ENCODE measurements at places on chromosomes 3 and 15.
A peak's percentile ranks its signal among the peaks of the same experiment; 100 is the strongest.

DNA sequence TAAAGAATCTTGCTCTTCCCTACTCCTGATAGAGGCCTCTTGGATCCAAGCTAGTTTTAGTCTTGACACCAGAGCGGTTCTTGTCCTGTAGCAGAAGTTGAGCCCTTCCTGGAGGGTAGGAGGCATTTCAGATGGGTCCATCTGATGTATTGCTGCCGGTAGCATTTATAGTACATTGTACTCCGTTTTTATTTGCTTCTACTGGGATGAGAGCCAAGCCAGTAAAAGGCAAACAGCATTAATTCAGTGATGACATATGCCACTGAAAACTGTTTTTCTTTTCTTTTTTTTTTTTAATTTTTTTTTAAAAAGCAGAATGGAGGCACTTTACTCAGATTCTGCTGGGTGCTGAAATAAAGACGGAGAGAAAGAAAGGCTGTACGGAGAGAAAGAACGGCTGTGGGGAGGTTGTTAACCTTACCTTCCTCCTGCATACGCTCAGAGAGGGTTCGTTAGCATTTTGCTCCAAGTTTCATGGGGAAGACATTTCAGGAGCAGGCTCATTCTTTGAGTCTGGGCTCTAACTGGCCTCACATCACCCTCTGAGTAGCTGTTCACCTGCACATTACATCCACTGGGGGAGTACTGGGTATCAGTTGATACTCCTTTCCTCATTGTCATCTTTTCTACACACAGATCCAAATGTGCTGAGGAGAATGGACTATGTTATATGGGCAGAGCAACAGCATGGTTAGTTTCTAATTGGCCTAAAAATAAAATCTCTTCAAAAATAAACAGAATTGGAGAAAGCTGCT lies 161.5 kb downstream of the FEZF2 start:
- no peak for DNase-seq

DNA sequence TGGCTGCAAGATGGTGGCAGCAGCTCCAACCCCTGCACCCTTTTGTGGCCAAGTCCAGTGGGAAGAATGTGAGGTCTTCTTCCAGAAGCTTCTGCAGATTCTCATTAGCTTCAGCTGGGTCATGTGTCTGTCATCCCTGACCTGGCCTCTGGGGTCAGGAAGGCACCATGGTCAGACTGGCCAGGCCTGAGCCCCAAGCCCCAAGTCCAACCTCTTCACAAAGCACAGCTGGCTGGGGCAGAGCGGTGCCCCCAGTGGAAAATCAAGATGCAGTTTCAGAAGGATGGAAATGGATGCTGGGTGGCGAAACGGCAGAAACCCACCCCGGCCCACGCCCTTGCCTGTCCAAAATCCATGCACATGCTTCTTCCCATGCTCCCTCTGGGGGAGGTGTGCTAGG lies 15.9 kb upstream of the GATA2 start:
- DNase-seq = no peak

DNA sequence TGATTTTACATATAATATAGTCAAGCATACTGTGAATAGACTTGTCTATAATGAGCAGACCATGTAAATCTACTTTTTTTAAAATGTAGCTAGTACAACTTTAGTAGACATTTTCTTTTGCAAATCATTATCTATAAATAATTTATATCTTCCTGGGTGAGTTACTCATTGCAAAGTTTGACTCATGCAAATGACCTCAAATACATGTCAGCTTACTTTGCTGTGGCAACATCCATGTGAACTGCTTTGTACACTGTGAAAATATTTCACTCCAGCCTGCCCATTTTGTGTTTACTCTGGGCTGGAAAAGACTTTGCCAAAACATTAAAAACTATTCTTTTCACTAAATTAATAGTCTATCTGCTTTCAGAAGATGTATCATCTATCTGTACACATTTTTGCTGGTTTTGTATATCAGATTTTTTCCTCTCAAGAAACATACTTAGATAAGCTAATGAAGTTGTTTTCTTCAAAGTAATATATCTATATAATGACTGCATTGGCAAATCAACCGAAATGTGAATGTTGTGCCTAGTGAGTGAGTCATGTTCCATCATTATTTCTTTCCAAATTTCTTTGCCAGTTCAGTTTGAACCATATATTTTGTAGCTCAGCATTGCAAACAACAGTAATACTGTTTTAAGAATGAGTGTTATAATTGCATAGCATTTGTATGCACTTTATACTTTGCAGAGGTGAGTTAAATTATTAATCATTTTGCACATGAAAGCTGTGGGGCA lies 26.5 kb downstream of the IGSF10 start:
- DNase-seq = peak; percentile 92

DNA sequence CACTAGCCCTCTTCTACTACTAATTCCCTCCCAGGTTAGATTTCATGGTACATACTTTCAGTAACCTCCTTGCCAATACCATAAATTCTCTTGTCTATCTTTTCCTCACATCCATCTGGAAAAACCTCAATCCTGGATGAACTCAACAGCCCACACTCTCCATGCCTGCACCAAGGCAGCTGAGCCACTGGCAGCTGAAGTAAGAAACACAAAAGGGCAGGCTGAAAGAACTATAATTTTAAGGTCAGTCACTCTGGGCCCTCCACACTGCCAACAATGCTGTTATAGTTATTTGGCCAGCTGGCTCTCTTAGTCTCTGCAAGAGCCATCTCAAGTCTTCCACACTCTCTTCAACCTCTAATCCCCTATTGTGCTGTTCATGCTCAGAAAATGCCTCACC lies 15.1 kb upstream of the TIPARP start:
- peak; percentile 14 for DNase-seq

GRCh38 chr15:76837474-76837873 lies 67.7 kb downstream of the SCAPER start:
- peak; percentile 21 for DNase-seq

GRCh38 chr15:65902373-65902772 lies 33.1 kb downstream of the RAB11A start:
- no peak for DNase-seq

GRCh38 chr3:115321400-115321805 lies 174.3 kb upstream of the ZBTB20 start:
- DNase-seq = peak; percentile 77

DNA sequence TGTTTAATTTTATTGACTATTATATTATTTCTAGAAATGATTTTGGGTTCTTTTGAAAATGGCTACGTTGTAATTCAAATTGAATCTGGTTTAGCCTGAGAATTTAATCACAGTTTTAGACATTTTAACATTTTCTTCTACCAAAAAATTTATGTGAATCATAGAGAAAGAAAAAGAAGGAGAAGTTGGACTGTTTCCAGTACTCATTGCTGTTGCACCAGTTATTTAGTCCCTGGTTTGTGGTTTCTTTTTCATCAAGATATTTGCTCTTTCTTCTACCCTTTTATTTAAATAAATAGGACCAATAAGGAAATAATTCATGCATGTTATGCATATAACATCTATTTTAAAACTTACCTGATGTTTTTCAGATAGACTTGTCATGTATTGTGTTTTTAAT lies 1337.1 kb downstream of the ROBO1 start:
- DNase-seq = peak; percentile 49

DNA sequence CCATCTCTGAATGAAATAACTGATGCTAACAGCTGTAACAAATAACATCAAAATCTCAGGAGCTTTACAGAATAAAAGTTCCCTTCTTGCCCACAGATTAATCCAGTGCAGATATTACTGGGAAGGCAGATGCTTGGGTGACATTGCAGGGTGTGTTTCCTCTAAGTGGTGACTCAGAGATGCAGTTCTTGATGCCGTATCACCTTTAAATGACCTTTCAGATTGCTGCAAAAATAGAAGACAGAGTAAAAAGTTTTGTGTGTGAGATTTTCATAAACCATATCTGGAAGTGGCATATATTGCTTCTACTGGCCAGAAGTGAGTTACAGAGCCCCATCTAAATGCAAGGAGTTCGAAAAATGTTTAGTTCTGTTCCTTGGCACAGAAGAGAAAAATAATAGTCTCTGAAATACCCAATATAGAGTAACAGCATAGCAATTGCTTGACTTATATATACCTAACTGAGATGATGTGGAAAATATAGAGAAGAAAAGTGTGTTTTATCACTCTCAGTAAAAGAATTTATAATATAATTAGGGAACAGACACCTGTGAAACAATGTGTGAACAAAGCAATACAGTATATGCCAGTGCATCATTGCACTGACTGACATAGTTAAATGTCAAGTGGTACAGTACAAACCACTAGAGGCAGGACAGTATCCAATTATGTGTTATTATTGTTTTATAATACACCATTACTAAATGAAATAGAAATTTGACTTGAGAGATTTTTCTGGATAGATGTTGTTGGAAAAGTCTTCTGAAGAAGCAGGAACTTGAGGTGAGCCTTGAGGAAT lies 430.7 kb upstream of the CBLB start:
- peak; percentile 69 for DNase-seq

DNA sequence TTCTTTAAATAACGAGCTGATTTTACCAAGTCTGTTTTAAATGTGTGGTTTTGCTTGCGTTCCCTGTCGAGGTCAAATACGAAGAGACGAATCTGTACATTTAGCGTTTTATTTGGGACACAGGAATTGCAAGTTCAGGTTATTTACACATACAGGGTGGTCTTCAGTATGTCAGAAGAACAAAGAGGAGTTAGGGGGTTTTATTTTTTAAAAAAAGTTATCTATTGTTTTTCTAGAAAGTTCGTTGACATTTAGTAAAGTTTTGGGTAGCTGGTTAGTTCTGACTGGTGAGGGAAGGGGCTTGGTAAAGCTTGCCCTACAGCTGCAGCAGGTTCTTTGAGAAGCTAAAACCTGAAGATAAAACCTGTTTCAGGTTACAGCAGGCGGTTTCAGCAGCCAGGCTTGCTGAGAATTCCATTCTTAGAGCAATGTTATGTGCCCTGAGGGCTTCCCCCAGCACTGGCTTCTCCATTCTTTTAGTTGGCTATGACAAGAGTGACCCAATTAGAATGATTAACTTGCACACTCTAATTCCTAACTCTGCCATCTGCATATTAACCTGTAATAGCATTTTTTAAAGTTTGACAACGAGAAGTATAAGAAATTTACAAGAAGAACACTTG lies 815 bp upstream of the ZNF280D start:
- no peak for DNase-seq

GRCh38 chr3:69321301-69322157 lies 64.4 kb downstream of the FRMD4B start:
- DNase-seq = no peak

GRCh38 chr15:74787251-74788041 lies 5.6 kb downstream of the CSK start:
- DNase-seq = peak; percentile 65

DNA sequence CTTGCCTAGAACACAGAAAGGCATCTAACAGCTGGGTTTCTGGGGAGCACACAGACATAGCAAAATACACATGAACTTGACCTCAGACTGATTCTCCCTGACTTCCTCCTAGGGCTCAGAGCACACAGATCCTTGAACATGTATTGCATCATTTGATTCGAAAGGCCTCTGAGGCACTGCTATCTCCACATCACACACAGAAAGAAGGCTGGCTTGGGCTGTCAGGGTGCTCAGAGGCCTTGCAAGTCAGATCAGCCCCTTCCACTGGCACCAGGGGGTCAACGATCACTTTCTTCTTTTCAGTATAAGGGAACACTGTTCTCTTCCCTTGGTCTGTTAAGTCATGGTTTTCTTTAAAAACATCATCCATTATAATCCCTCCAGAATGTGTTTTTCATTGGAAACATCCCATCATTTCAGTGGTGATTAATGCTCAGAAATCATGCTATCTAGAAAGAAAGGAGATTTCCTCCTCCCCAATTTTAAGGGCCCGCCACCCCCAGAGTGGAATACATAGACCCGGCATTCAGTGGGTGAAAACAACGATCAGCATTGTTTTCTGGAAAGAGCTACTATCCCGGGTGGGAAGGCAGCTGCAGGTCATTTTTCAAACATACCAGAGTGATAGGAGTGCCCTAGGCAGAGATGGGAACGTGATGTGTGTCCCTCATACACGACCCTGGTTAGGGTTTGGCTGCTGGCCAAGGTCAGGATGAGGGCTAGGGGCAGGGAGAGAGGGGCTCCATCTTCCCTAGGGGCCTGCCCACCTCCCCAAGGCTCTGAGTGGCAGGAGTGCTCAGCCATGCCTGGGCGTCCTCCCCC lies 253.3 kb upstream of the LYSMD4 start:
- no peak for DNase-seq

DNA sequence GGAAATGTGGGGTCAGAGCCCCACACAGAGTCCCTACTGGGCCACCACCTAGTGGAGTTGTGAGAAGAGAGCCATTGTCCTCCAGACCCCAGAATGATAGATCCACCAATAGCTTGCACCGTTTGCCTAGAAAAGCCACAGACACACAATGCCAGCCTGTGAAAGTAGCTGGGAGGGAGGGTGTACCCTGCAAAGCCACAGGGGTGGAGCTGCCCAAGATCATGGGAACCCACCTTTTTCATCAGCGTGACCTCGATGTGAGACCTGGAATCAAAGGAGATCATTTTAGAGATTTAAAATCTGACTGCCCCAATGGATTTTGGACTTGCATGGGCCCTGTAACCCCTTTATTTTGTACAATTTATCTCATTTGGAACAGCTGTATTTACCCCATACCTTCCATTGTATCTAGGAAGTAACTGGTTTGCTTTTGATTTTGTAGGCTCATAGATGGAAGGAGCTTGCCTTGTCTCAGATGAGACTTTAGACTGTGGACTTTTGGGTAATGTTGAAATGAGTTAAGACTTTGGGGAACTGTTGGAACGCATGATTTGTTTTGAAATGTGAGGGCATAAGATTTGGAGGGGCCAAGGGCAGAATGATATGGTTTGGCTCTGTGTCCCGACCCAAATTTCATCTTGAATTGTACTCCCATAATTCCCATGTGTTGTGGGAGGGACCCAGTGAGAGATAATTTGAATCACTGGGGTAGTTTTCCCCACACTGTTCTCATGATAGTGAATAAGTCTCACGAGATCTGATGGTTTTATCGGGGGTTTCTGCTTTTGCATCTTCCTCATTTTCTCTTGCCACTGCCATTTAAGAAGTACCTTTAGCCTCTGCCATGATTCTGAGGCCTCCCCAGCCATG lies 49.0 kb downstream of the CD200 start:
- DNase-seq = no peak

- no peak for DNase-seq
Observed at GRCh38 chr3:105828703-105829102, 40.1 kb downstream of the CBLB start.

- DNase-seq = peak; percentile 76
Observed at GRCh38 chr15:36737430-36737891, 158.0 kb downstream of the CDIN1 start.

- DNase-seq = peak; percentile 33
Observed at GRCh38 chr3:44995142-44995770, 19.2 kb downstream of the EXOSC7 start.

GRCh38 chr3:49025005-49025792 lies 3.3 kb downstream of the NDUFAF3 start:
- no peak for DNase-seq

DNA sequence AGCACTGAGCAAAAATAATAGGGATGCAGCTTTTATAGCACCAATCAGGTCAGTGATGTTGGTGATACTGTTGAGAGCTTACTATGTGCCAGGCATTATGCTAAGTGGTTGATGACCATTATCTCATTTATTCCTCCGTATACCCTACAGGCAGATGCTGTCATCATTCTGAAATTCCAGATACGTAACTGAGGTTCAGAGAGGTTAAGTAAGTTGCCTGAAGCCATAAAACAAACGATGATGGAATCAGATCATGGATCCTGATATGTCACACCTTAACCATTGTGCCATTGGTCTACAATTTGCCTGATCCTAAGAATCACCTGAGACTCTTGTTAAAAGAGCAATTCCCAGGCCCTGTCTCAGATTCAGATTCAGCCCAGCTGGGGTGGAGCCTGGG lies 49.5 kb downstream of the ST6GAL1 start:
- no peak for DNase-seq
